ENCODE measurements at places on chromosomes 1 and 21. TPM values are rescaled to one million over a fixed set of nuclear protein-coding genes. Genes with fewer than 3 reads are reported as not detected.

DNA sequence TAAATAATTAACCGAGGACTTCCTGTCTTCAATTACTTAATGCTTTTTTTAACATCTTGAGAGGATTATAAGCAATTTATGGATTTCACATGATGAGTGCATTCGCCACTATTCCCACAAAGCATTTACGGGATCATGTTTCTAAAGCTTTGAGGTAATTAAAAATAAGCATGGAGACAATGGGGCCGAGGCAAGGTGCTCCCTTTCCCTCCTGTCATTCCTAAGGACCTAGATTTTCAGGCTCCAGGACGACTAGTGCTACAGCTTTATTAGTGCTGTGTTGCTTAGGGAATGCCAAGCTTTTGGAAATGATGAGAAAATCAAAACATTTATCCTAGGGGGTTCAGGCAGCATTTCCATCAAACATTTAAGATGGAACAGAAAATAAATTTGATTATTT, 209.2 kb downstream of the KCTD3 start:
- DNase-seq, result no peak

DNA sequence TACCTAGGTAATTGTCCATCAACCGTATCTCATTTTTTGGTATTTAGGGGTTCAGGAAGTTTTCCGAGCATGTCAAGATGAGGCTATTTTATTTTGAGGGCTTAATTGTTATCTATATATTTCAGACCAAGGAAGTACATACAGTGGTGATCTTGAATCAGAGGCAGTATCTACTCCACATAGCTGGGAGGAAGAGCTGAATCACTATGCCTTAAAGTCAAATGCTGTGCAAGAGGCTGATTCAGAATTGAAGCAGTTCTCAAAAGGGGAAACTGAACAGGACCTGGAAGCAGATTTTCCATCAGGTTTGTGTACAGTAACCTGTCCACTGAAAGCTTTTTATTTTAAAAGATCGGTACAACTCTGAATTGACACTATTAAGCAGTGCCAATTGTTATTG, 130.2 kb downstream of the ZMYM4 start:
- DNase-seq, result no peak

DNA sequence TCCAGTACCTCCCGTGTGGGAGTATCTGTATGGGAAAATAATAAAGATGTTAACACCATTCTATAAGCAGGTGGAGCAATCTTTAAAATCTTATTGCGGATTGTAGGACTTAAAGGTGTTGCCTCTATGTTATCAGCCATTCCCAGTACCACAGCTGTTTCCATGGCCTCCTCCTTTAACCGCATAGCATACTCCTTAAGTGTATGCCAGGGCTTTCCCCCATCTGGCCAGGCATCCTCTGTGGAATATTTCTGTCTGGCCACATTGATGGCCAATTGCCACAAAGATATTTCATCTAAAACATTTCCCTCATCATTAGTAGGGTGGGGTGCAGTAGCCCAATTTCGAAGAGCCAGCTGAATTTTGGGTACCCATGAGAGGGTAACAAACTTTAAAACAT, 7.3 kb upstream of the STUM start:
- no peak for DNase-seq

The KCNT2 gene
- 1.7 TPM for total RNA-seq

DNA sequence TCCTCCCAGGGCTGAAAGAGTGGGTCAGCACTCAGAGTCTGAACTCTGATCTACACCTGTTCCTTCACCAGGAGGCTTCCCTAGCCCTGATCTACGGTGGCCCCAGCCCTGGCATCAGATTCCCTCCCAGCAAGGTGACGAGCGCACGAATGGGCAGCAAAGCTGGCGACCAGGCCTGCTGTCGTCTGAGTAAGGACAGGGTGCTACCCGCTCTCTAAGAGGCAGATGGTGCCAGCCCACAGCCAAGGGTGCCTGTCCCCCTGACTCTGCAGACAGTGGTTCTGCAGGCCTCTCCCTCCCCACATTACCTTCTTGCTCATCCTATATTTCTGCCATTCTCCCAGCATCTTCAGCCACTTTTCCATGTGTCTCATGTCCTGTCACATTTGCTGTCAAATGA, 10.3 kb upstream of the SMYD3 start:
- no peak for DNase-seq

DNA sequence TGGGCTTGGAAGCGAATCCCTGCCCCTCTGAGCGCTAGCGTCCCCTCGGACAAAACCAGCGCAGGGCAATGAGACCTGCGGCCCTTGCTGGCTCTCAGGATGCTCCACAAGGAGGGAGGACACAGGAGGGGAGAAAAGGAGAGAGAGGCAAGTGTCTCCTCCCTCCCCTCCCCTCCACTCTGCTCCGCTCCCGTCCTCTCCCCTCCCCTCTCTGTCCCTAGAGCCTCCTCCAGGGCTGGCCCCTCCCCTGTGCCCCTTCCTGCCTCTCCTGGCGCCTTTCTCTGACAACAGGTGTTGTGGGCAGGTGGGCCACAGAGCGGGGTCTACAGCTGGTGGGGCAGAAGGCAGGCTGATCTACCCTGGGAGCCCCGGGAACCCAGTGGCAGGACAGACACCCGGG, 35.2 kb downstream of the TP73 start:
- no peak for DNase-seq

Data from epithelial cell of proximal tubule (primary cell).